WTC11 (cell line): ENCODE measurements at places on chromosomes 7 and 10.

GRCh38 chr7:23264916-23265458 is 18.4 kb downstream of the GPNMB start:
- DNase-seq: no peak

- no peak for DNase-seq
These were observed 2.5 kb upstream of the CFAP58 start for GRCh38 chr10:104351061-104351702.

- no peak for DNase-seq
These were observed 58.1 kb downstream of the UNCX start for GRCh38 chr7:1290679-1291356.

GRCh38 chr7:49631071-49631815 is 142.2 kb upstream of the VWC2 start:
- DNase-seq: no peak

DNA sequence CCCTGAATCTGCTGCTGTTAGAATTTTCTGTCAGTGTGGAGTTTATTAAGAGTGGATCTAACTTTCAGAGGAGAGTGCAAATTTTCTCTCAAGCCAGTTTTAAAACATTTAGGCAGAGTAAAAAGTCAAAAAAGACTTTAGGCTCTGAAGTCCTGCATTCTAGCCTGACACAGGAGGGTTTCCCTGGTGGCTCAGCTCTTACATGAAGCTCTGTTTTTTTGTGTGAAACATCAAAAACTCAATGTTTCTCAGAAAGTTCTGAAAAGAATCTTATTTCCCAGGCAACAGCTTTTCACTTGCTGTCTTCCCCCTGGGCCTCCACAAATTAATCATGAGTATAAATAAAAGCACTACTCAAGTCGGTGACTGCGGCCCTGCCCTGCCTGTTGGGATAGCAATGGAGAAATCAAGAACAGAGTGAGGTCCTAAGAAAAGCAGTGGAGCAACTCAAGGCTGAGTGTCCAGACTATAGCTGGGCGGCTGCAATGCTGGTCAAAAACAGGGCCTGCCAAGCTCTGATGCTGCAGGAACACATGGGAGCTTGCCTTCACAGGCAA is 22.3 kb upstream of the WDR11 start:
- no peak for DNase-seq

DNA sequence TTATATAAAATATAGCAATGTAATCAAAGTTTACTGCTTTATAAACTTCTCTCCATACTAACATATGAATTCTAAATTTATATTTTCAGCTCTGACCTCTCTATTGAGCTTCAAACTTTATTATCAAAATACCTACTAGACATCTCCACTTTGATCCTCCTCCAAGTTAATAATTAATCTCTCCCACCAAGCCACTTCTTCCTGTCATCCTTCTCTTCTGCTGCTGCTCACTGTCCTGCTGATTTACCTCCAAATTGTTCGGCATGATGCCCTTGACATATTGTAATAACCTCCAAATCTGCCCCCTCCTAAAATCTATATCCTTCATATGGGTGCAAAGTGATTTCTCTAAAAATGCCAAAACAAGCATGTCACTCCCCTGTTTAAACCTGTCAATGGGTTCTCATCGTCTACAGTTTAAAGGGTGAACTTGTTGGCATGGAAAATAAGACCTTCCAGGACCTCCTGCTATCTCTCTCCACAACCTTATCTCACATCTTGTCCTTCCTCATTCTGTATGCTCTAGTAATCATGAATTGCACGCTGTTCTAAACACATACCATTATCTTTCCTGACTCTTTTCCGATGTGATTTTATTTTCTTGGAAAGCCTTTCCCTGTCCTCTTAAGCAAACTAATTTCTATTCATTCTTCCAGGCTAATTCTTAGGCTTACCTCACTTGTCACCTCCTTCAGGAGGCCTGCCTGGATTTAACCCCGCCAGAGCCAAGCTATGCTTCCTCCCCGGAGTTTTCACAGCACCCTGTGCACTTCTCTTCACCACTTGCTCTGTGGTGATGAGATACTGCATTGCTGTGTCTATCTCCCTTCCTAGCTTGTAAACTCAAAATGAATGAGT is 52.1 kb upstream of the STK17A start:
- no peak for DNase-seq

- no peak for DNase-seq
These were observed 67.6 kb downstream of the DOCK1 start for GRCh38 chr10:126972635-126973414.

GRCh38 chr10:34739915-34740314 is 75.2 kb downstream of the PARD3 start:
- peak; percentile 73 for DNase-seq

DNA sequence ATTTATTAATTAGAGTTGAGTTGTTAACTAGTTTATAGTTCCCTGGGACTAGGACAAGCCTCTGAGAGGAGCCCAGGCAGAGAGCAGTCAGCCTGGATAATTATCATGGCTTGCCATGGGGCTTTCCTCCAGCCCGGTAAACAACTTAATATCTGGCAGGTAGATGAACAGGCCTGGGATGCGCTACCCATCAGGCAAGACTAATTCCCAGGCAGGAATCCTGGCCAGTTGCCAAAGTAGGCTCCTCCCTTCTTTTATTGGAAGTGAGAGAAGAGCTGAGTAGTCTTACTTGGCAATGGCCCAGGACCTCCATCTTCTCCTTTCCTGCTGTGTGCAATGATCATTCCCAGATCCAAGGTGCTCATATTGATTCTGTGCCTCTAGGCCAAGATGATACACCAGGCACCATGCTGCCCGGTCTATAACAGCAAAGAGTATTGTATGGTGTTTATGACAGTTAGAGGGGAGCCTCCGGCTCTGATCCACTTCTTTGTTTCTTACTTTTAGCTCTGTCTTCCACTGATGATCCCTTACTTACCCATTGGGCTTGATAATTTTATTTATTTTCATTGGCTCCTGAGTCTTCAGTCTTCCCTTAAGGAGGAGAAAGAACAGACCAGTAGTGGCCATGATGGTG is 408.7 kb downstream of the REEP3 start:
- DNase-seq: no peak

- DNase-seq: no peak
These were observed 290.7 kb downstream of the KLF6 start for GRCh38 chr10:3494131-3494837.

DNA sequence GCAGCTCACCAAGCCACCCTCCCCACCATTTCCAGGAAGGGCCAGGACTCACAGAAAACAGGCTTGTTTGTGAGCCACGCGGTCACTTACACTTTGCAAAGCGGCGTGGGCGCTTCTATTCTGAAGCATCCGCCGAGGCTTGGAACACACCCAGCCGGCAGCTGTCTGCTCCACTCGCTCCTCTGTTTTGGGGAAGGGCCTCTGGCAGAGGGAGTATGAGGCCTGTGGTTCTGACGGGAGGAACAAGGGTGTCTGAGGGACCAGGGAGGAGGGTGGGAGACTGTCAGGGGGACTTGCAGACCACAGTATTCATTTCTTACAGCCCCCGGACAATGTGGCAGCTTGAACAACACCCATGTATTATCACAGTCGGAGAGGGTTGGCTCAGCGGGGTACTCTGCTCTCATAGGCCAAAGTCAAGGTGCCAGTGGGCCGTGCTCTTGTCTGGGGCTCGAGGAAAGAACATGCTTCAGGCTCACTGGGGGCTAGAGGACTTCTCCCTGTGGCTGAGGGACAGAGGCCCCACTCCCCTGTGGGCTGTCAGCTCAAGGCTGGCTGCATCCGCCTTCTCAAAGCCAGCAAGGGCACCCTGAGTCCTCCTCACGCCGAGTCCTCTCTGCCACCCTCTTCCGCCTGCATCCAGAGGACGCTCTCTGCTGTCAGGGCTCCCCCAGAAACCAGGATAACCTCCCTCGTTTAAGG is 60.4 kb upstream of the FAM20C start:
- DNase-seq: no peak

DNA sequence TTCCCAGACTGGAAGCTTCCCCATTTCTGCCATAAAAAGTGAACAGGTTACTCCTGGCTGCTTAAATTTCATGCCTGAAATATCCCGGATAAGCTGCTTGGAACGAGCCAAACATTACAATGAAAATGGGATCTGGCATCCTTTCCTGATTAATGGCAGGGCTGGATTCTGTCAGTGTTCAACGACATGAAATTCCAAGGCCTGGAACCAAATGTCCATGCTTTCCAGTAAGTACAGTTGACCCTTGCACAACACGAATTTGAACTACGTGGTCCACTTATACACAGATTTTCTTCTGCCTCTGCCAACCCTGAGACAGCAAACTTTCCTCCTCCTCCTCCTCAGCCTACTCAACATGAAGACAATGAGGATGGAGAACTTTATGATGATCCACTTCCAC is 65.4 kb downstream of the SGMS1 start:
- no peak for DNase-seq

GRCh38 chr7:124497176-124497575 is 268.4 kb downstream of the GPR37 start:
- no peak for DNase-seq

DNA sequence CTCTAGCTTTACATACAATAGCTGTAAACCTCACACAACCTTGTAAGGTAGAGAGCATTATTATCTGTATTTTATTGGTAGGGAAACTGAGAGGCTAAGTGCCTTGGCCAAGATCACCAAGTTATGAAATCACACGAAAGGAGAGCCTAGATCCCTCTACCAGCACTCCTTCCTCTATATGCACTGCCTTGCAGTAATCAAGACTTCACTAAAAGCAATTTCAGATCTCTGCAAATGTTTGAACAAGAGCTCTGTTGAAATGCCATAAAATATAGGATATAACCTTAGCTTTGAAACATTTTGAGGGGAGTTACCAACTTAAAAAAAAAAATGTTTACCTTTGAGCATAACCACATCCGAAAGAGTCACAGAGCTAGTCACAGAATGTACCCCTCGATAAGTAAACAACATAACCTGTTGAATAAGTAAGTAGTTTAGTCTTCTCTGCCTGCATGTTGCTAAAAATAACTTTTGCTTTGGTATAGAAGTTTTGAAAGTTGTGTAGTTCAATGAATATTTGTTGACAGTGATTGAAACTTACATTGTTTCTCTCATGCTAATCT is 709.4 kb downstream of the AUTS2 start:
- no peak for DNase-seq

DNA sequence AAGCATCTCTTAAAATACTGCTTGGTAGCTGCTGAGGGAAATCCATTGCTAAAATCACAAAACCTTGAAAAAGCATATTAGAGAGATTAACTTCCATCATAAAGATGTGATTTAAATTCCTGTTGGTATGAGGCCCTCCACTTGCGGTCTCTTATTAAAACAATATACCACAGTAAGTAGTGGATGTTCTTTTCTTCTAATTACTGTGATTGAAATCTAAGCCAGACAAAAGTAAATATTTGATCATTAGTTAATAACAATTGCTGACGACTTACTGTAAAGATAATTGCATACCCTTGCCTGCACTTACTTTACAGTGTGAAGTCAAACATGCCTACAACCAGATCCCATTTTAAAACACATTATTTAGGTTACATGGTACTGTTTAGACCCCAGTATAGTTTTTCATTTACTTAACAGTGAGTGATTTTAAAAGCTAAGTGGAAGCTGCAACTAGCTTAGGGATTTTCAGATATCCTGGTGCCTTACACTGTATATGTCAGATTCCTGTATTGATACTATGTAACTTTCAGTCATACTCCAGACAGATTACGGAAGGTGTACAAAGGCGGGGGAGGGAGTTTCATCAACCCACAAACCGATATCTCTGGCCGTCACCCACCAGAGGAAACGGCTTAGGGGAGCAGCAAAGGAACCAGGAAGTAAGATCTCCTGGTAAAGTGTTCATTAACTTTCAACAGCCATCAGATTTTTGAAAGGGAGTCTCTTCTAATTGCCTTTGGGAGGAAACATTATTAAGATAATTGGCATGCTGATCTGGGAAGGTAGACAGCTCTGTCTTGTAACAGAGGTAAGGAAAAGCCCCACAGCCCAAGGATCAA is 986 bp downstream of the NRP1 start:
- no peak for DNase-seq

GRCh38 chr7:27110186-27111031 is 7.9 kb upstream of the HOXA2 start:
- peak; percentile 72 for DNase-seq

GRCh38 chr7:145082366-145083161 is 246.7 kb upstream of the TPK1 start:
- DNase-seq: peak; percentile 40

DNA sequence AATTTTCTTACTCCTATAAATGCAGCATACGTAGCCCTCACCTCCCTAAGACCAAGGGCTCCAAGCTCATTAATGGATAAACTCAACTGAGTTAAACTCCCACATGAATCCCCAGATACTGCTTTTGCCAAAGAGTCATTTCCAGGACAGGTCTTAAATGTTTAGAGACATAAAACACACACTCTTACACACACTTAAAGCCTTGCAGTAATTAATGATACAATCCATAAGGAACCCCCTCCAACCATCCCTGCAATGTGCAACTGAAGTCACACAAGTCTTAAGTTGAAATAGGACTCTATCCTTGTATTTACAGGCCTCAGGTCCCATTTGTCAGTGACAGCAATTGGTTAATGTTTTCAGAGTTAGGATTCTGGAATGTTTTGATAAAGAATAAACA is 194.1 kb downstream of the FANK1 start:
- no peak for DNase-seq

GRCh38 chr7:96548664-96549063 is 161.0 kb downstream of the SEM1 start:
- no peak for DNase-seq

DNA sequence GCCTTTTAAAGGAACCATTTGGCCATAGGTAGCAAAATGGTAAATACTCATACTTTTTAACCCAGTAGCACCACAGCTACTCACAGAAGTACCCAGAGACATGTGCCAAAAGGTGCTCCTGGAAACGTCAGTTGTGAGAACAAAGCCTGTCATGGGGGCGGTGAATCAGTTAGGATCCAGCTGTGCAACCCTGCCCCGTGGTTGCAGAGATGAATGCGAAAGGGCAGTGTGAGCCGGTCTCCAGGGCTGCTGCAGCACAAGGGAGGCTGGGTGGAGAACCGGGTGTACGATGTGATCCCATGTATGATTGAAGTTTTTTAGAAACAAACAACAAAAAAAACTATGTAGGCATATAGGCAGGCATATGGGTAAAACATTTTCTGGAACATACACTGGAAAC is 1.3 kb upstream of the LRRC18 start:
- no peak for DNase-seq

- DNase-seq: no peak
These were observed 56.9 kb downstream of the IFIT5 start for GRCh38 chr10:89471110-89471809.

DNA sequence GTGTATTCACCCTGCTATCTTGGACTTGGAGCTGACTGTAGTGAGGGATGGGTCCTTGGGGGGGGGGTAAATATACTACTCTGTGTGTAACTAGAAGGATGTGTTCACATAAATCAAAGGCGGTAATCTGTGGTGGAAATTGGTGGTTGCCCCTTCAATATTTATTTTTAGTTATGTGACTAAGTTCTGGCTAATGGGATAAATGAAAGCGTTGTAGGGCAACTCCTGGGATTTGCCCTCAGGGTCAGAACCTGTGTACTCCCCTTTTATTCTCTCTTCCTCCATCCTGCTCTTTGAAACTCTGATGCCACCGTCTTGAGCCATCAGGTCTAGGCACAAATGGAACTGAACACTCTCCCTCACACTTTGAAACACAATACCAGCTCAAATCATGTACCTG is 24.3 kb upstream of the ST7 start:
- no peak for DNase-seq
